Neural crest cell (in vitro differentiated cells): ENCODE measurements at places on chromosomes 11 and 22. TPM values are rescaled to one million over a fixed set of nuclear protein-coding genes. Genes with fewer than 3 reads are reported as not detected.

DNA sequence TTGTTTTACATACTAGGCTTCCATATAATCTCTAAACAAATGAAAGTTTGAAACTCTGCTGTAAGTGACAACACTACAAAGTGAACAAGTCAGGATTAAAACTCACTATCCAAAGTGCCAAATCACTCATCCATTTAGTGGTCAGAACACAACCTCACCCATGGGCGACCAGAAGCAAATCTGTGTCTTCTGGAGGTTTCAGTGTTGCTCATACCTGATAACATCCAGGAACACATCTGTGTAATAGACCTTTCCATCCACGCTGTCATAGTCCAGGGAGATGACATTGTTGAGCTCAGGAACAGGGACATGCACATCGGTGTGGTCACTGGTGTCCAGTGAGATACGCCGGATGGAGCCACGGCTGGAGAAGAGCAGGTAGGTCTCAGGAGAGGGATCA lies 28.5 kb upstream of the CKAP5 start:
- H3K4me3 ChIP-seq, result no peak overlapping the region
- no peaks in the 10 kb centered on the region for H3K27me3 ChIP-seq
- no peak overlapping the region for H3K27ac ChIP-seq
- H3K36me3 ChIP-seq, result peaks cover 7% of the 10 kb centered on the region

DNA sequence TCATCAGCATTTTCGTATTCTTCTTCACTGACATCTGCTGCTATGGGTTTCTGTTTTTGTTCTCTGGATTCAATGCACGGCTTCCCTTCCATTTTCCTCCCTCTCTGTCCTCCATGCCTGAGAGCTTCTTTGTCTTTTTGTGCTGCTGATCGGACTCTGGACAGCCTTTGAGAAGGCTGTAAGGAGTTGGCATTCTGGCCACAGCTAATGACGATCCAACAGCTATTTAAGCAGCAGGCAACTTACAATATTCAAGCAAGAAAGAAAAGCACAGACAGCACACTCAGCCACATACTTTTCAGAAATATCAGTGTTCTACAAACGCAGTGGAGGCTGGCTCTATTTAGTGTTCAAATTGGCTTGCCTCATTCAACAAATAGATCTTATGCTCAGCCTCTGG lies 60.9 kb upstream of the ZC3H12C start:
- peak overlapping the region; percentile 21 for H3K4me3 ChIP-seq
- peaks cover 64% of the 10 kb centered on the region for H3K4me1 ChIP-seq
- peaks cover 4% of the 10 kb centered on the region for H3K36me3 ChIP-seq
- peak overlapping the region; percentile 93 for H3K27ac ChIP-seq
- H3K27me3 ChIP-seq, result no peaks in the 10 kb centered on the region

DNA sequence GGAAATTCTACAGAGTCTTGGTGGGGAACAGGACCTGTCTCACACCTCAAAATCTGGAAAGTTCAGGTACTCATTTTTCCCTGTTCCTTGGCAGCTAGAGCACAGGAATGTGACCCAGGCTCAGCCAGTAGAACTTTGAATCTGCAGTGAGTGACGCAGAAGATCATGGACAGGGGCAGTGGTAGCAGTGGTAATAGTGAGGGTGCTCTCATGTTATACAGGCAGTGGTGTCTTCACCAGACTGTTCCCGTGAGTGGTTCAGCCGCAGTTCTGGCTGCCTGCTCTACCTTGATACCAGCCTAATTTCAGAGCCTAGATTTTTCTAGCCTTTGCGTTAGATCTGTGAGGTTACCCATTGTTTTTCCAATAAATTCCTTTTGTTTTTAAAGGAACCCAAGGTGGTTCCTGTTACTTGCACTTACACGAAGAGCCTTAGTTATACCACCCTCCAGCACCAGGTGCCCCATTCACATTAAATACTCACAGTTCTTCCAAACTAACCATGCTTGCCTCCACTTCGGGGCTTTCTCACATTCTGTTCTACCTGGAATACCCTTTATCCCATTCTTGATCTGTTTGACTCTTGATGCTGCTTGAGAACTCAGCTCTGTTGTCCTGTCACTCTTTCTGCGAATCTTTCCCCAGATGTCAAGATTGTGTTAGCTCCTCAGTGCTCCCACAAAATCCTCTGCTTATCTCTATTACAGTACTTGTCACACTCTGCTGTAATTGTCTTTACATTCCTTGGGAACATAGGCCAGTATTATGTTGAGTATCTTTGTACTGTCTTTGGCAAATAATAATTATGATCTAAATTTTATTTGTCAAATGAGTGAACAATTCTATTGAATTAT lies 47.8 kb downstream of the SWAP70 start:
- no peak for DNase-seq
- peaks cover 11% of the 10 kb centered on the region for H3K4me1 ChIP-seq
- H3K27ac ChIP-seq, result no peak overlapping the region
- H3K36me3 ChIP-seq, result peaks cover 11% of the 10 kb centered on the region
- no peak overlapping the region for H3K4me3 ChIP-seq

The FREY1 gene
- total RNA-seq, result 2.5 and 3.3 TPM in 2 replicates

The WNT7B gene
- 12.6 and 14.2 TPM in 2 replicates for total RNA-seq

The C22orf15 gene
- total RNA-seq, result 0.41 and 0.79 TPM in 2 replicates

The RANGAP1 gene
- 118 and 121 TPM in 2 replicates for total RNA-seq

The KLHL35 gene
- 9.4 and 11.6 TPM in 2 replicates for total RNA-seq

The INSC gene
- 2.6 and 3.1 TPM in 2 replicates for total RNA-seq

The OAF gene
- total RNA-seq, result 40.2 and 41.3 TPM in 2 replicates
